ENCODE measurements at places on chromosomes 2 and 18.

- no peak for DNase-seq
These were observed 289.7 kb downstream of the MYT1L start for GRCh38 chr2:2041256-2041824.

DNA sequence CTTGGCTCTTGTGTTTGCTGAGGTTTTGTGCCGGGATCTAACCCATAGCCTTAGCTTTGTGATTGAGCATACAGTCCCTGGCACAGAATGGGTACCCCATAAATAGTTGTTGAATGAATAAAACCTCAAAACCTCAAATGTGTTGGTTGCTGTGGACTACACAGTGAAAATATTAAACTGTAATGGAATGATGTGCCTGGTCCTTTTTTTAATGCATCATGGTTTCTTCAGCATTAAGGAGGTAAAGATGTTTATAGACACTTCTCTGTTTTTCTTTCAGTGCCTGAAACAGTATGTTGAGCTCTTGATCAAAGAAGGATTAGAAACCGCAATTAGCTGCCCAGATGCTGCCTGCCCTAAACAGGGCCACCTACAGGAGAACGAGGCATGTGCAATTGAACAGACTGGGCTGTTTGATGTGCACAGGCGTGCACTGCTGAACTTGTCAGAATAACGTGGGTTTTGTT lies 97.0 kb downstream of the RNF144A start:
- no peak for DNase-seq

GRCh38 chr2:118784860-118785259 lies 62.6 kb downstream of the EN1 start:
- DNase-seq: no peak

DNA sequence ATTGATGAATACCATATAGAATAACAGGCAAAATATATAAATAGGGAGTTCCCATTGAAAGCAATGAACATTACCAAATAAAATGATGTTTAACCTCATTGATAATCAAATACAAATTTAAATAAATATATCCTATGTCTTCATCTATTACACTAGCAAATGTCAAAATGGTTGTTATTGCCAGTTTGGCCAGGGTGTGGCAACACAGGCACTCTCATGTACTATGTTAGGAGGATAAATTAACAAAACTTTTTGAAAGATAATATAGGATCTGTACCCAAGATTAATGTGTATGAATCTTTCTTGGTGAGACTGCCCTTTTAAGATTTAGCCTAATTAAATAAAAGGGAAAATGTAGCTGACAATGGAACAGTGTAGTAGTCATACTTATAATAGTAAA lies 659.3 kb downstream of the ERBB4 start:
- DNase-seq: no peak

DNA sequence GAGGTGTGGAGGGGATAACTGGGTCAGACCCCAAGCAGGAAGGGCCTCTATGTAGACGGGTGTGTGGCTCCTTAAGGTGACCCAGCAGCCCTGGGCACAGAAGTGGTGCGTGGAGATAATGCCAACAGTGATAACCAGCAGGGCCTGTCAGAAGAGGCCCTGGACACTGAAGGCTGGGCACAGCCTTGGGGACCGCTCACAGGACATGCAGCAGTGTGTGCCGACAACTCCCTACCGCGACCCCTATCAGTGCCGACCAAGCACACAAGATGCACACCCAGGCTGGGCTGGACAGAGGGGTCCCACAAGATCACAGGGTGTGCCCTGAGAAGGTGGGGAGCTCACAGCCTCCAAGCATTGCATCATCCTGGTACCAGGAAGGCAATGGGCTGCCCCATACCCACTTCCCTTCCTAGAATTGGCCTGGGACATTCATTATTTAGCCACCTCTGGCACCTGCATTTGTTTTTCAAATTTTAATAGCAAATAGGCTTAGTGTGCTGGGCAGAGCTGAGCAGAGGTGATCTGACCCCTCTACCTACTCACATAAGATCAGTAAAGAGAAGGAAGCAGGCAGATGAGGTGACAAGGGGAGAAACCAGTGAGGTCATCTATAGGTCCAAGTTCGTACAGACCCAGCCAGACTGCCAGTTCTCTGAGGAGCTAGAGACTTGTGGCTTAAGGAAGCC lies 55.2 kb downstream of the BCL11A start:
- no peak for DNase-seq

GRCh38 chr18:42640160-42640559 lies 475.3 kb downstream of the RIT2 start:
- DNase-seq: peak; percentile 53

GRCh38 chr18:27723168-27723567 lies 453.8 kb downstream of the CDH2 start:
- no peak for DNase-seq

DNA sequence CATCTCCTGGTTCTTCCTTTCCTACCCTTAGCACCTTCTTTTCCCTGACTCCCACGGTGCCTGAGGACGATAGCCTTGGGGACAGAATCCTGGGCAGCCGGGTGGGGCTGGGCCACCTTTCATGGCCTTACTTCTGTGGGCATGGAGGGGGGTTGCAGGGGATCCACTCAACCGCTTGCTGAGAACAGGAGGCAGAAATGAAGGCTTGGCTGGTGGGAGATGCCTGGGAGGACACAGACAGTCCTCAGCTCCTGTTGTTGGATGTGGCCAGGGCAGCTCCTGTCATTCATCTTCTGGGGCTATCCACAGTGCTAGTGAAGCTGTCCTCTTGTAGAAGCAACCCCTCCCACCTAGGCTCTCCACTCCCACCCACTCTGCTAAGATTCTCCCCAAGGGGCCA lies 95.5 kb upstream of the CELF4 start:
- no peak for DNase-seq

DNA sequence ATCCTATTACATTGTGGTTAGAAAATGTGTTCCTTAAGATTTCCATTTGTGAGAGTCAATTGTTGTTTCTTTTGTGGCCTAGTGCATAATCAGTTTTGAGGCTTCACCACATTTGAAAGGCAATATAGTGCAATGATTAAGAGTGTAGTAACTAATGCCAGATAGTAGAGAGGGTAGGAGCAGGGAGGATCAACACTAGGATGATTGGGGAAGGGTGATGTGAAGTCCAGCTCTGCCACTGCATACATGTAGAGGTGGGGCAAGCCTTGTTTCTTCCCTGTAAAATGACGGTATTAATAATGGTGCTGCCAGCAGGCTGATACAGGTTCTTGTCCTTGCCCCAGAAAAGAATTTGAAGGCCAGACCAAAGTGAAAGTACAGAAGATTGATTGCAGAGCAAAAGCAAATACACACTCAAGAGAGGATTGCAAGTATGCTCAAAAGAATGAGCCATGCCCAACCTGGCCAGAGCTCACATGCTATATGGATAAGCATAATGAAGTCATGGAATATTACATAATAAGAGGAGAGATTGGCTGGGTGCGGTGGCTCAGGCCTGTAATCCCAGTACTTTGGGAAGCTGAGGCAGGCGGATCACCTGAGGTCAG lies 8.0 kb downstream of the SP100 start:
- peak; percentile 90 for DNase-seq

GRCh38 chr2:16327326-16327725 lies 338.3 kb downstream of the CYRIA start:
- DNase-seq: no peak

DNA sequence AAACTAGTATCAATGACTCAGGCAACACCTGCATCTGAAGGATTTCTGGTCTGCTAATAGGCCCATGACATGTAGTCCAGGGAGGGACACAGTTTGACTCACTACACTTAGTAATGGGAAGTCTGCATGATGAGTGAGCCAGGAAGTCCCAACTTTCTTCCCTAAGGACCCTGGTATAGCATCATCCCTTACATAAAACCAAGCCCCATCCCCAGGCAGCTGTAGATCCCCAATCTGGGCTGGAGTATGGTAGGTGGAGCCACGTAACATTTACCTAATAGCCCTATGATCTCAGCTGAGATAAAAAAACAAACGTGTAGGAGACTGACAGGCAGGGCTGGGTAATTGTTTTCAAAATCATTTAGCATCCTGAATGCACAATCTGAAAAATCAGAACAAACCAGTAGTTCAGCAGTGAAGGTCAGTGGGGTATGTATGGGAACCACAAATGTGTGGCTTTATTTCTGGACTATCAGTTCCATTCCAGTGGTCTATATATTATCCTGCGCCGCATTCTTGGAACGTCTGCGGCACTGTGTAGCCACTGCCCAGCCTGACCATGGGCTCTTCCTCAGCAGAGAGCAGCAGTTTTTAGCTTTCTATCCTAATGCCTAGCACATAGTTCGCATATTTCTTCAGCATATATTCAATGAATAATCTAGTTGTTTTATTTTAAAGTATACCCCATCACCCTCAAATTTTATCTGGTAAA lies 33.5 kb downstream of the EPB41L3 start:
- no peak for DNase-seq

DNA sequence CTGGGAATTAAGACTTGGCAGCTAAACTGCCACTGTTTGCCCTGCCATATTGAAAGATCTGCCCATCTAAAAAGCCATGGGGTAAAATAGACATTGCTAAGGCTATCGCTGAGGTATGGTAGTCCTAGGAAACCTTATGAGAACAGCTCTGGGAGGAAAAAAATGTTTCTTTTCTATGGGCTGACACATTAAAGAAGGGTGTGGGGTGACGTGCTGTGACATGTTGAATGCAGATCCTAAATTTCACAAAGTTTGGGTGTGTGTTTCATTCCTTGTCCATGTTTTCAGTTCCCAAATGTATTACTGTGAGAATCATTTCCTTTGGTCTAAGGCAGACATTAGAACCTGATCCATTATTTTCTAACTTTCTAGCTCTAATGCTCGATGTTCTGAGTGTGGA lies 766.4 kb downstream of the BCL11A start:
- DNase-seq: no peak

DNA sequence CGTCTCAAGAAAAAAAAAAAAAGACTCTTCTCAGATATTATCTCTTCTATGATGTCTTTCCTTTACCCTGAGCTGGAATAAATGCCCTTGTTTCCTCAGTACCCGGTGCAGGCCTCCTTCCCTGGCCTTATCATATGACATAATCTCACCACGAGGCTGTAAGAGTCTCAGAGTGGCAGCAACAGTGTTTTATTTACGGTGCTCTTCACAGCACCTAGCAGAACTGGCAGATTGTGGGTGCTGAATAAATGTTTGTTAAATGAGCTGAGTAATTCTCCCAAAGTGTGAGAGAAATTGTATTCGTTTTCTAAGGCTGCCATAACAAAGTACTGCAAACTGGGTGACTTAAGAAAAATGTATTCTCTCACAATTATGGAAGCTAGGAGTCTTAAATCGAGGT lies 82.8 kb upstream of the CD28 start:
- no peak for DNase-seq

All from epithelial cell of prostate (primary cell).